Stimulated activated CD8-positive, alpha-beta memory T cell treated with anti-CD3 and anti-CD28 coated beads, Interleukin-12 subunit alpha, Interleukin-12 subunit beta, amount 100 ng/mL, for 1 hour (primary cell): ENCODE measurements at places on chromosomes 16 and 17.

DNA sequence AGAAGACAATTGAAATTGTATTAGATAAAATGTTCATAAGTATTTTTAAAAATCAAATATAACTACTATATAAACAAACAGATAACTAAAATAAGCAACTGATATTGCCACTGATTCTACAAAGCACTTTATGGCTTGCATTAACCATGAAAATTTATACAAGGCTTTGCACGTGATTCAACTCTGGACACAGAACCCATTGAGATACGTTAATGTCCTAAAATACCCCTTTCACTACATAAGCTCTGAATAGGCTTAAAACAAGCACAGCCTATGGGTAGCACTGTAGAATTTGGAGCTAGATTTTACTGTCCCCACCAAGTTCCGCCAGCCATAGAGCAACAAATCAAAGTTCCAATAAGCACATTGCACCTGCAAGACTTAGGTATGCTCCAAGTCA is 4.5 kb downstream of the ZNF652 start:
- no peak for DNase-seq

GRCh38 chr16:49017501-49017900 is 264.1 kb downstream of the CBLN1 start:
- DNase-seq, result no peak

DNA sequence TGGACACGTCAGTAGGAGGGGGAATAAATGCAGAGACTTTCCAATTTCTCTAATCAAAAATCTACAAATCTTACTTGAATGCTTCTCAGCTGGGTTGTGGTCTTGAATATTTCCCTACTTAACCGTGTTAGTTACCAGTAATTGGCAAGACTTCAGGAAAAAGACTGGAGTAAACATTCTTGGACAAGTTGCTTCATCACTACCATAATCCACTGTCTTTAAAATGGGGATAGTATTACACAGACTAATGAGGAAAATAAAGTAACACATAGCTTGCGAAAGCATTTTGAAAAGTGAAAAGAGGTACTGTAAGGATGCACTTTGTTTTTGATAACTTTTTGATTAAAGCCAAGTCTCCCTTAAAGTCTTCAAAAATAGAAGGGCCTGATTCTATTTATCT is 18.4 kb downstream of the MYH1 start:
- no peak for DNase-seq

DNA sequence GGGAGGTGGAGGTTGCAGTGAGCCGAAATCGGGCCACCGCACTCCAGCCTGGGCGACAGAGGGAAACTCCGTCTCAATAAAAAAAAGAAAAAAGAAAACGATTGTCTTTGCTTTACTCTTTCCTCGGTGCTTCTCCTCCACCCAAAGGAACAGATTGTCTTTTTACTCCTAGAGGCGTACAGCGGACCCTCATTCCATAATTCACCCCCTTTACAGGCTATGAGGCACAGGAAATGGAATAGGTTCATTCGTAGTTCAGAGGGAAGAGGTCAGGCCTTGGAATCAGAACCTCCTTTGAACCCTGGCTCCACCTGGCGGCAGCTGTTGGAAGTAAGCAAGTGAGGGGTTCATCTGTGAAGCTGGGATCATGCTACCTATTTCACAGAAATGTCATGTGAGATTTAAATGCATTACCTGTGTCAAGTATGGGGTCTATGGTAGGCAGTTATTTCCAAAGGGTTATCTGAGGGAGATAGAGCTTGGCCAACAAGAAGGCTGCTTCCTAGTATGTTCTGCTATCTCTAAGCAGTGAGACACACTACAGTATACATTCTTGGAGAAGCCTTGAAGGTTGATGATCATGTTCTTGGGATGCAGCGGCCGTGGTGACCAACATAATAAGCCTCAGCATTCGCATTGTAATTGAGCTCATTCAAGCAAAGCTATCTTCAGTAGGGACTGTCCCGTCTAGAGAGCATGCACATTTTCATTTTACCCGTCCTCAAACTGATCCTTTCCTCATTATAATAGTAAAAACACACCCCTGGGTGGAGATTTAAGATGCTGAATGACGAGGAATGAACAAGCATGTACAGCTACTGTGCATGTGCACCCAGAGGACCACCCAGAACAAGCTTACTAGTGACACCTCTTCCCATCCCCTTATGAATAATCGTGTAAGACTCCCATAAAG is 18.7 kb upstream of the ZNF689 start:
- DNase-seq, result peak; percentile 84

DNA sequence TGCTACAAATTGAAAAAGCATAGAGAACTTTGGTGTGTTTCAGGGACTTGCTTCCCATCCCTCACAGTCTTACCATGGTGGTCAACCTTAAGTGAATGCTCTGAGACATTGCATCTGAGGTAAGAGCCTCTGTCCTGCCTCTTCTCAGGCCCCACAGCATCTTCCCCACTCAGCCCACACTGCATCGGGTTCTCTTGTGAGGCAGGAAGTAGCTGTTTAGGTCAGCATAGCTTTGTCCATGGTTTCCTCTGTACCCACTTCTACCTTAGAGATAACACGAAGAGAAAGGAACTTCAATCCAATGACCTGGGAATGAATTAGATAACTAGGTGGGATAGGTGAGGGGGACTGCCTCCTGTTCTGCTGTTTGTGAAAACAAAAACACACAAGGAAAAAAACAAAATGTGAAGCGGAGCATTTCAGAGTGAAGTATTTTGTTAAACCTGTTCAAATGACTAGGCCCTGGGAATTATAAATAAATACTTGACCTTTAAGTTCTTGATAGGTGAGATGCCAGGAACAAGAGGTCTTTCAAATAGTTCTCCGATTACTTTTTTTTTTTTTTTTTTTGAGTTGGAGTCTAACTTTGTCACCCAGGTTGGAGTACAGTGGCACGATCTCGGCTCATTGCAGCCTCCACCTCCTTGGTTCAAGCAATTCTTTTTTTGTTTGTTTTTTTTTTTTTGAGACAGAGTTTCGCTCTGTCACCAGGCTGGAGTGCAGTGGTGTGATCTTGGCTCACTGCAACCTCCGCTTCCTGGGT is 17.7 kb downstream of the SOCS7 start:
- DNase-seq, result no peak

- DNase-seq, result no peak
These were observed 2.0 kb upstream of the UNKL start for GRCh38 chr16:1416521-1416941.

- peak; percentile 93 for DNase-seq
These were observed at the start of gene GDE1 for GRCh38 chr16:19521471-19522396. GDE1 (minus strand) TSS chr16:19522098; CDS start chr16:19521964, 134 bp downstream.

DNA sequence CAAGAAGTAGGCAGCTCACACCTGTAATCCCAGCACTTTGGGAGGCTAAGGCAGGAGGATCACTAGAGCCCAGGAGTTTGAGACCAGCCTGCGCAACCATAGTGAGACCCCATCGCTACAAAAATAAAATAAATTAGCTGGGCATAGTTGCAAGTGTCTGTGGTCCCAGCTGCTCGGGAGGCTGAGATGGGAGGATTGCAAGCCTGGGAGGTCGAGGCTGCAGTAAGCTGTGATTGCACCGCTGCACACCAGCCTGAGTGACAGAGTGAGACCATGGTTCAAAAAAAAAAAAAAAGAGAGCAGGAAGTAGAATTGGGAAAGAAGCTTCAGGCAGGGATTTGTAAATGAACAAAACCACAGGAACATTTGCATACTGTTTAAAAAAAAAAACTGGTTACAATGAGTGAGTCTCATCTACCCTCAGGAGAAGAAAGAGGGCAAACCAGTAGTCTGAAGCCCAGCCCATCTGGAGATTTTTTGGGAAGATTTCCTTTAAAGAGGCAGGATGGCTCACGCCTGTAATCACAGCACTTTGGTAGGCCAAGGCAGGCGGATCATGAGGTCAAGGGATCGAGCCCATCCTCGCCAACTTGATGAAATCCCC is 7.9 kb downstream of the MPV17L start:
- DNase-seq, result no peak

DNA sequence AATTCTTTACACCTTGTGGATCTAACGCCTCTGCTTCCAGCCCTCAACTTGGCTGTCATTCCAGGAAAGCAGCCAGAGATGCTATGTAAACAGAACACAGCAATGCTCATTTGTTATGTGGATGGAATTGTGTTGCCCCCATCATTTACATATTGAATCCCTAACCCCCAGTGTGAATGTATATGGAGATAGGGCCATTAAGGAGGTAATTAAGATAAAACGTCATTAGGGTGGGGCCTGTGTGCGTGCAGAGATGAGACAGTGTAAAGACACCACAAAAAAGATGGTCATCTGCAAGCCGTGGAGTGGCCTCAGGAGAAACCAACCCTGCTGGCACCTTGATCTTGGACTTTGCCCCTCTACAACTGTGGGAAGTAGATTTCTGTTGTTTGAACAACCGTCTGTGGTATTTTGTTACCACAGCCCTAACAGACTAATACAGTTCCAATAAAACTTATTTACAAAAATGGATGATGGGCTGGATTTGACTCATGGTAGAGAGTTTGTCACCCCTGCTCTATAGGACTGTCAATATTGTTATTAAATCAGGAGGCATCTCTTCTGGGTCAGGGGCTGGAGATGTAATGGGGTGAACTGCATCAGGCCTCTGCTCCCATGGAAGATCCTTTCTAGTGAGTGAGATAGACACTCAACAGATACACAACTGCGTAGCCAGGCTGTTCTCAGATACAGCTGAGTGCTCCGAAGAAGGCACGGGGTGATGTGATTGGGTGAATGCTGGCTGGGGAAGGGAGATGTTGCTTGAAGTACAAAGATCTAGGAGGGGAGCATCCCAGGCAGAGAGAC is 339.0 kb downstream of the SNX29 start:
- DNase-seq, result no peak

DNA sequence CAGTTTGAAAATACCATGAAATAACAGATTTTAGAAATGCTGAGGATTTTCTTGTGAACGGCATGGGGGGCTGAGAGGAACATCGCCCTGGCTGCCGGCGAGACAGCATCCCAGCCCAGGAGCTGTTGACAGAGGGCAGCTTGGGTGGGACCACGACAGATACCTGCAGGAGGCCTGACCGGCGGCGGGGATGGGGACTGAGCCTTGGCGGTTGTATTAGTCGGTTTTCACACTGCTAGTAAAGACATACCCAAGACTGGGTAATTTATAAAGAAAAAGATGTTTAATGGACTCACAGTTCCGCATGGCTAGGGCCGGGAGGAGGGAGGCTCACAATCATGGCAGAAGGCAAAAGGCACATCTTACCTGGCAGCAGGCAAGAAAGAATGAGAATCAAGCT is 82.3 kb upstream of the DNAH17 start:
- no peak for DNase-seq
